Naive thymus-derived CD8-positive, alpha-beta T cell (primary cell): ENCODE measurements at places on chromosomes 3 and 15. TPM values are rescaled to one million over a fixed set of nuclear protein-coding genes. Genes with fewer than 3 reads are reported as not detected.

Gene GPR62
- total RNA-seq = not detected

DNA sequence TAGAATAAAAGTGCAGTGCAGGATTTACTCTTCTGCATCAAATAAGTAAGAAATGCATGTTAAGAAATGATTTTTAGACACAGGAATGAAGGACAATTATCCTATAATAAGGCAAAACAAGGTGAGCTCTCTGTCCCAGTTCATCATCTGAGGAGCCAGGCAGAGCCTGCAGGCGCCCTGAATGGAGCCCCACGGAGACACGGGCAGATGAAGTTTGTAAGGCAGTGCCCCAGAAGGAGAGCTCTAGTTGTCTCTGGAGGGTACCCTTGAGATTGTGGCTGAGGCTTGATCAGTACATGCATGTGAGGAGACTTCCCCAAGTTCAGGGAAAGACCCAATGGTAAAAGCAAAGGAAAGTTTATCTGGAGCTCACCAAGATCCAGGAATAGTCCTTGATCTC lies 50.3 kb downstream of the ATP10A start:
- no peak for DNase-seq
- no peaks in the 10 kb centered on the region for H3K27me3 ChIP-seq
- peaks cover 3% of the 10 kb centered on the region for H3K36me3 ChIP-seq
- H3K4me3 ChIP-seq = peak overlapping the region; percentile 81

- no peak for DNase-seq
- peaks cover 56% of the 10 kb centered on the region for H3K4me1 ChIP-seq
- no peak overlapping the region for H3K4me3 ChIP-seq
- H3K27ac ChIP-seq = no peak overlapping the region
- H3K36me3 ChIP-seq = peaks cover 19% of the 10 kb centered on the region
Observed at GRCh38 chr15:28977377-28978010, 91.7 kb downstream of the APBA2 start.

Gene PTX3
- 0.71 TPM for total RNA-seq

GRCh38 chr3:60651799-60652198 lies 599.5 kb downstream of the FHIT start:
- H3K4me1 ChIP-seq = peaks cover 3% of the 10 kb centered on the region
- DNase-seq = no peak
- no peak overlapping the region for H3K4me3 ChIP-seq
- no peaks in the 10 kb centered on the region for H3K27me3 ChIP-seq

GRCh38 chr3:149005416-149005815 lies 14.1 kb downstream of the GYG1 start:
- H3K27ac ChIP-seq = no peak overlapping the region
- H3K27me3 ChIP-seq = no peaks in the 10 kb centered on the region
- H3K4me3 ChIP-seq = no peak overlapping the region
- peaks cover 26% of the 10 kb centered on the region for H3K36me3 ChIP-seq
- peaks cover 25% of the 10 kb centered on the region for H3K4me1 ChIP-seq

Gene C3orf49
- not detected for total RNA-seq

Gene LRRC28
- 15.3 TPM for total RNA-seq

GRCh38 chr3:134369231-134369741 lies 5.0 kb downstream of the AMOTL2 start:
- no peak for DNase-seq
- H3K4me3 ChIP-seq = no peak overlapping the region
- no peak overlapping the region for H3K27ac ChIP-seq
- H3K4me1 ChIP-seq = peaks cover 14% of the 10 kb centered on the region
- peaks cover 3% of the 10 kb centered on the region for H3K27me3 ChIP-seq

DNA sequence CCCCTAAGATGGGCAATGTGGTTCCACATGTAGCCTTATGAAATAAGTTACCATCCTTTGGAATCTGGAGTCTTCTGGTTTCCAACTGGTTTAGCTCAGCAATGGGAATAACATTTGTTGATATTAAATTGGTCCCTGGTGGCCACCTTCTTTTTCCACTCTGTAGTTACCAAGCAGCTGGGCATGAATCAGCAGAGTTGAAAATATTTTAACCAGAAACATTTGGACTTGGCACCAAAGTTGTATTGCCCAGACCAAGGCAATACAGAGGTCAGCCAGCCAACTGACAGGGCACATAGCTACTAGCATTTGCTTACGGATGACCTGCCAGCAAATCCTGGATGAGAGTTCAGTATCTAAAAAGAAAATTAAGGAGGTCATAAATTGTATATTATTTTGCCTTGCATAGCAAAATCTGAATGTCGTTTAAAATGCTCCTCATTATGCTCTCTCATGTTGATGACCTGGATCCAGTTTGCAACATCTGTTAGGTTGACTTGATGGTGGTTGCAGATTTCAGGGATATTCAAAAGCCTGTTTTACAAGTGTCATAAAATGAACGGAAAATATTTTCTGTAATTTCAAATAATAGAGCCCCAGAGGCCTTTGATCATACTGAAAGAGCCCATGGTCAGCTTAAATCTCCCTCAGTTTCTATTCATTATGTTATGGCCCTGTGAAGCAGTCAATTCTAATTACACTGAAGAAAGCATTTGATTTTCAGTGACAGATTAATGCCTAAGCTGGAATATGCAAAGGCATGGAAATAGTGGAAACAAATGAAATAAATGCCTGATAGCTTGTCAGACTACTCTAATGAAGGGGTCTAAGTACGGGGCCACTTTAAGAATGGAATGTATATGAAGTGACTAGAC lies 54.6 kb downstream of the PPM1L start:
- no peak overlapping the region for H3K27ac ChIP-seq
- no peak overlapping the region for H3K4me3 ChIP-seq
- DNase-seq = no peak

Gene TUSC7
- total RNA-seq = not detected

DNA sequence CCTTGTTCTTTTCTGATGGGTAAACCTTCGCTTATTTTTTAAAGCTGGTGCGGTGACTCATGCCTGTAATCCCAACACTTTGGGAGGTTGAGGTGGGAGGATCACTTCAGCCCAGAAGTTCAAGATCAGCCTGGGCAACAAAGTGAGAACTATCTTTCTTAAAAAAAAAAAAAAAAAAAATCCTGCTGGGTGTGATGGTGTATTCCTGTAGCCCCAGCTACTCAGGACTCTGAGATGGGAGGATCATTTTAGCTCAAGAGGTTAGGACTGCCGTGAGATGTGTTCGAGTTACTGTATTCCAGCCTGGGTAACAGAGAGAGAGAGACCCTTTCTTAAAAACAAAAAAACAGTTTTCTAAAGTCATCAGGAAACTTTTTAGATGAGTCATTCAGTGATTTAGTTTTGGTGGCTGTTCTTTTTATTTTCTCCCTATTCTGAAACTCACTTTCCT lies 37.7 kb downstream of the SLMAP start:
- DNase-seq = no peak
- no peaks in the 10 kb centered on the region for H3K36me3 ChIP-seq
- no peaks in the 10 kb centered on the region for H3K27me3 ChIP-seq
- peak overlapping the region; percentile 1 for H3K27ac ChIP-seq
- peaks cover 33% of the 10 kb centered on the region for H3K4me1 ChIP-seq

Gene DNAJC19
- 61.2 TPM for total RNA-seq

Gene CMC1
- total RNA-seq = 18.4 TPM

GRCh38 chr3:65485826-65486469 lies 552.8 kb downstream of the MAGI1 start:
- H3K27me3 ChIP-seq = no peaks in the 10 kb centered on the region
- no peak for DNase-seq
- no peak overlapping the region for H3K27ac ChIP-seq
- H3K4me3 ChIP-seq = no peak overlapping the region
- H3K4me1 ChIP-seq = no peaks in the 10 kb centered on the region

DNA sequence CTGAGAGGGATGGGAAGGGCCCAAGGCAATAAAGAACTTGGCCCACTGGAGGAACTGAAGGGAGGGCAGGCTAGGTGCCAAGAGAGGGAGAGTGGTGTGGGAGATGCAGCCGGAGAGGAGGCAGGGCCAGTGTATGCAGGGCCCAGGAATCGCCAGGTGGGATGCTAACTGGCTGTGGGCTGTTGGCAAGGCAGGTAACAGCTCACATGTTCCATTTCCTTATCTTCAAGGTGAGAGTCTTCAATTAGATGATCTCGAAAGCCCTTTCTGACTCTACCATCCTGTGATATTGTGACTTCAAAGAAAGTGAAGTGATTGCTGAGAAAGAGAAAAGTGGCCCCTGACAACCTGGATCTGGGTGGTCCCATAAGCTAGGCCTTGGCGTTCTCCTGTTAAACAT lies 49.0 kb downstream of the CASR start:
- H3K4me1 ChIP-seq = peaks cover 26% of the 10 kb centered on the region
- no peak for DNase-seq
- no peaks in the 10 kb centered on the region for H3K36me3 ChIP-seq

- H3K4me1 ChIP-seq = peaks cover 75% of the 10 kb centered on the region
- peaks cover 6% of the 10 kb centered on the region for H3K36me3 ChIP-seq
- H3K4me3 ChIP-seq = peak overlapping the region; percentile 1
- H3K27ac ChIP-seq = no peak overlapping the region
- no peaks in the 10 kb centered on the region for H3K27me3 ChIP-seq
Observed at GRCh38 chr3:42608581-42608980, 8.1 kb downstream of the NKTR start.

- no peaks in the 10 kb centered on the region for H3K27me3 ChIP-seq
- H3K27ac ChIP-seq = peak overlapping the region; percentile 10
- H3K4me1 ChIP-seq = peaks cover 20% of the 10 kb centered on the region
- H3K4me3 ChIP-seq = no peak overlapping the region
- DNase-seq = no peak
Observed at GRCh38 chr3:195240939-195241338, 30.0 kb downstream of the XXYLT1 start.

Gene UCN2
- 0.25 TPM for total RNA-seq

GRCh38 chr3:196175722-196176121 lies 35.5 kb downstream of the ZDHHC19 start:
- H3K27me3 ChIP-seq = no peaks in the 10 kb centered on the region
- no peak for DNase-seq
- peaks cover 23% of the 10 kb centered on the region for H3K4me1 ChIP-seq
- no peak overlapping the region for H3K27ac ChIP-seq
- H3K4me3 ChIP-seq = no peak overlapping the region
- no peaks in the 10 kb centered on the region for H3K36me3 ChIP-seq

DNA sequence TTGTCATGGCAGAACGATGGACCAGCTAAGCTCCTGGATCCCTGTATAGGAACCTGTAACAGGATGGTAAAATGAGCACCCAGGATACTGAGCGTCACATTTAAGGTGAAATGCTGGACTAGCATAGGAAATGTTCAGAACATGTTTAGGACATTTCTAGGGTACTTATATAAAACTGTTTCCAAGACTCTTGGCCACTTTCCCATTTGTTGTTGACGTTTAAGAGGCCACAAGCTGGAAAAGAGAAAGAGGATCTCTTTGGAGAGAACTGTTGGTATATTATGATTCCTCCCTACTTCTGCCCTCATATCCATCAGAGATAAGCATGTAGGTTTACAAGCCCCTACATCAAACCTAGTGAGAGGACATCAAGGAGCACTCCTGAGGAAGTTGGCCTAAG lies 57.5 kb downstream of the SCN11A start:
- no peak for DNase-seq
- no peak overlapping the region for H3K27ac ChIP-seq
- H3K4me1 ChIP-seq = no peaks in the 10 kb centered on the region
- H3K36me3 ChIP-seq = no peaks in the 10 kb centered on the region
- H3K27me3 ChIP-seq = peaks cover 31% of the 10 kb centered on the region

DNA sequence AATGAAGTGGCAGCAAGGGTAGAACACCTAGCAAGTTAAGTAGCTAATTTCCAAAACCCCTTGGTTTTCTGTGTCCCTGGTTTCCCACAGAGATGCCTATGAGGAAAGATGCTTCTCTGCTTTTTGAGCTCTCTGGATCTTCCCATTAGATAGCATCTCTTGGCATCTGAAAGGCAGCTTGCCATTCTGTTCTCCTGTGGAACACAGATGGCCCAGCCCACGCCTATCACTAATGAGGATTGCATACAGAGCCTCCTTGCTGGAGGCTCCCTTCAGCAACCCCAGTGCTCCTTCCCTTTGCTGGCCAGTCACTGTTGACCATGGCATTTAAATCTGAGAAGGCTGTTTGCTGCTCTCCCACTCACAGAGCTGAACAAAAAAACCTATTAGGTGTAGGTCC lies 34.4 kb upstream of the ETV5 start:
- no peak overlapping the region for H3K27ac ChIP-seq
- H3K4me3 ChIP-seq = no peak overlapping the region
- peaks cover 11% of the 10 kb centered on the region for H3K27me3 ChIP-seq
- H3K4me1 ChIP-seq = peaks cover 1% of the 10 kb centered on the region
- H3K36me3 ChIP-seq = no peaks in the 10 kb centered on the region

Gene NCEH1
- total RNA-seq = 4.1 TPM
